ENCODE measurements at places on chromosomes 11 and 22.

DNA sequence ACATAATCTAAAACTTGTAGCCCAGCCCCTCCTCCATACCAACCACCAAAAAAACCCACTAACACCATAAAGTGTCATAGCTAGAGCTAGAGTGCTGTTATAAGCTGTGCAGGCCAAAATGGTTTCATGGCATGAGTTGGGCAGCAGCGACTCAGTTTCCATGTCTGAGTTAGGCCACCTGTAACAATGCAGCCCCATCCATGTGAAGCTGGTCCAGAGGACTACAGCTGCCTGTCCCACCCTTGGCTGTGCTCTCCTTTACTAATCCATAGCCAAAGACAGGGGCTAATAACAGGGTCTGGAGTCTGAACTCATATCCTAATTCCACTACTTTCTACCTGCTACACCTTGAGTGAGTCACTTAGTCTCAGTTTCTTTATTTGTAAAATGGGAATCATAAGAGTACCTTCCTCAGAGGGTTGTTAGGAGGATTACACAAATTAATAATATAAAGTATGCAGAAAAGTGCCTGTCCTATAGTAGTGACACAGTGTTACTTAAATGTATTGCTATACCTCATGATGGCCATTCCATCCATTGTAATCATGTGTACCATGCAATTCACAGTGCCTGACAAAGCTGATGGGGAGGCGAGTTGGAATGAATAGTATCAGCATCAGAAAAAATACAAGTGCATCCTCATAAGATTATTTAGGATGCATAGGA lies 20.6 kb downstream of the KCNQ1OT1 start:
- no peak for DNase-seq

- DNase-seq = peak; percentile 23
These were observed 14.9 kb downstream of the SMCO4 start for GRCh38 chr11:93528252-93528651.

- no peak for DNase-seq
These were observed 22.6 kb downstream of the IZUMO1R start for GRCh38 chr11:94326947-94327346.

GRCh38 chr11:15594607-15595006 lies 479.9 kb downstream of the INSC start:
- DNase-seq = no peak

DNA sequence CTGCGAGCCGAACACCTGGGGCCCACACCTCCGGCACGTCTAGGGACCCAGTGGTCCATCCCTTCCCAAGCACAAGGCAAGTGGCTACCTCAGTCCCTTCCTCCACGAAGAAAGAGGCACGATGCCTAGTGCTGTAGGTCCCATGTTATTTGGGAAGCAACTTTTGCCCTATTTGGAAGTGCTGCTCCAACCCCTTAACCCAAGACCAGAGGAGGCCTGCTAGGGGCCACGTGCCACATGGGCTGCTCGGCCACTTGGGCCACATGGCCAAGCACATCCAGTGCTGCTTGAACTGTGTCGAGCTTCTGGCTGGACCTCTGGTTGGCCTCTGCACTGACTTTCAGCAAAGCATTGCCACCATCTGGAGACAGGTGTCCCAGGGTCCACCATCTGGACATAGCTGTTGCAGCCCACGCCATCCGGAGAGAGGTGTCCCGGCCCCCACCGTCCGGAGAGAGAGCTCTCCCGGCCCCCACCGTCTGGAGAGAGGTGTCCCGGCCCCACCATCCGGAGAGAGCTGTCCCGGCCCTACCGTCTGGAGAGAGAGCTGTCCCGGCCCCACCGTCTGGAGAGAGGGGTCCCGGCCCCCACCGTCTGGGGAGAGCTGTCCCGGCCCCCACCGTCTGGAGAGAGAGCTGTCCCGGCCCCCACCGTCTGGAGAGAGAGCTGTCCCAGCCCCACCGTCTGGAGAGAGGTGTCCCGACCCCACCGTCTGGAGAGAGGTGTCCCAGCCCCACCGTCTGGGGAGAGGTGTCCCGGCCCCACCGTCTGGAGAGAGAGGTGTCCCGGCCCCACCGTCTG lies 6.5 kb upstream of the B4GALNT4 start:
- DNase-seq = peak; percentile 29

Data from NCI-H524 (cell line).